Omental fat pad (tissue), 4 donors: ENCODE measurements at places on chromosomes 6 and 20.

- DNase-seq: no peak
Measured at GRCh38 chr6:82129797-82130196, 117.7 kb downstream of the IBTK start.

DNA sequence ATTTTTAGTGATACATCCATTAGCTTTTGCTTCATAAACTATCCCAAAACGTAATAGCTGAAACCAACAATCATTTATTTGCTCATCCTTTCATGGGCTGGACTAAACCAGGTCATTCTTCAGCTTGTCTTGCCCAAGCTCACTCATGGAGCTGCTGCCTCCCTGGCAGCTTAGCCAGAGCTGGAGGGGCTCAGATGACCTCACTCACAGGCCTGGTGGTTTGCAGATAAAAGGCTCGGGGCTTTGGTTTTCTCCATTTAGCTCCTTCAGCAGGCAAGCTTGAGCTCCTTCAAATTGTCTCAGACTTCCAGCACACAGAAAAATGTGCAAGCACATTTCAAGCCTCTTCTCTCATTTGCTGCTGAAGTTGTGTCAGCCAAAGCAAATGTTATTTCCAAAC lies 139.1 kb downstream of the BTBD3 start:
- no peak for DNase-seq

- DNase-seq: peak; percentile 30
Measured at GRCh38 chr6:137661601-137662000, 167.4 kb upstream of the OLIG3 start.

GRCh38 chr20:26205350-26205749 lies 508.7 kb upstream of the ZNF337 start:
- no peak for DNase-seq

DNA sequence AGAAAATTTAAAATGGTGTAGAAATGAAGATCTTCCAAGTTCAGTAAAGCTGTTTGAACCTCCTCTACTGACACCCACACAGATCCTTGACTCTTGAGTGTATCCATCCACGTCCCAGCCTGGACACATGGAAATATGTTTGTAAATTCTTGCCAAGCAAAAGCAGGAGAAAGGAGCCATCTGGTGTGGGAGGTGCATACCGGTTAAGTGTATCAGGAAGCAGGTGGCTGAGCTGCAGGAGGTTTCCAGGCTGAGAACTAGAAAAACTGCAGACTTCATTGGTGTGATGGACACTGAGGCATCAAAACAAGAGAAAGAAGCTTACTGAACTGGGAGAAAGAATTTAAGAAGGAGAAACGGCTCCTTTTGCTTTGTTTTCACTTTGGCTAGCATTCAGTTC lies 229.9 kb upstream of the GRIK2 start:
- DNase-seq: no peak

GRCh38 chr20:40617594-40617993 lies 71.4 kb downstream of the MAFB start:
- no peak for DNase-seq

GRCh38 chr6:42088101-42088591 lies 37.8 kb downstream of the TAF8 start:
- no peak for DNase-seq

DNA sequence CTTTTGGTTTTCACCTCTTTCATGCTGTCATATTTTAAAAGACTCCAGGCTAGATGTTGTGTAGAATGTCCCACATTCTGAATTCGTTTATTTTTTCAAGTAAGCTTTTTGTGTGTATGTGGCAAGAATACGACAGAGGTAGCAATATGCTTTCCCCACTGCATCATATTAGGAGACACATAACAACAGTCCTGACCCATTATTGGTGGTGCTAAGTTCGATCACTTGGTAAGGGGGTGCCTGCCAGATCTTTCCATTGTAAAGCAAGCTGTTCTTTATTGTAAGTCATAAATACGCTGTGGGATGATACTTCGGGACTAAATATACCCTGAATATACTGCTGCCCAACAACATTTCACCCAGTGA lies 588 bp upstream of the NCOA3 start:
- DNase-seq: no peak

- DNase-seq: no peak
Measured at GRCh38 chr6:125717120-125717731, 32.2 kb upstream of the HEY2 start.

DNA sequence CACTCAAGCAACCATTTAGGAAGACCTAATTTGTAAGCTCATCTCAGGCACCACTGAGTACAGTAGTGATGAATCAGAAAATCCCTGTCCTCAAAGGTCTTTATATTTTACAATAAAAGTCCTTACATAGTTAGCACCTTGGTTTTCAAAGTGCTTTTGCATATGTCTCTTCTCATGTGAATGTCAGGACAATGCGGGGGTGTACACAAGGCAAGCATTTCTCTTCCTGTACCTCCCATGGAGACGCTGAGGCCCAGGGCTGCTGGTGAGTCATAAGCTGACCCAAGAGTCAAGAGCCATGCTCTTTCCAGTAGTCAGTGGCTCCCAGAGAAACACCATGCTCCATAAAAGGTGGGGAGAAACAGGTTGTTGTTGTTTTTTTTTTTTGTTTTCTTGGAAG lies 174.0 kb downstream of the GJA10 start:
- DNase-seq: no peak

- no peak for DNase-seq
Measured at GRCh38 chr6:10309457-10310329, 105.2 kb downstream of the TFAP2A start.

DNA sequence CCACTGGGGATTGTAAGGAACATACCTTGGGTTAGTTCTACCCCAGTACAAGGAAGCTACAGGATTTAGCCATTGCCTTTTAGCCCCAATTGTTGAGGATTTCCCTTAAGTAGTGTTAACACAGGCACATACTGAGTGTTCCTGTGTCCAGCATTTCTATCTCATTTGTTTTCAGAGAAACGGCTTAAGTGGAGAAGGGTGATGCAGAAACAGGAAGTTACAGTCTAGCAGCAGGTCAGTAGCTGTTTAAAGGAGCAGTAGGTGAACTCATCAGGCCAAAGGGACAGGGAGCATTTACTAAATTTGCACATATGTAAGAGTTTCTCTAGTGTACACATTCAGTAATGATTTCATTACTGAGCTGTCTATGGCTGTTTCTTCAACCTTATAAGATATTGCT lies 644.2 kb upstream of the GJE1 start:
- DNase-seq: no peak

- no peak for DNase-seq
Measured at GRCh38 chr6:134903448-134903847, 46.5 kb downstream of the ALDH8A1 start.

- DNase-seq: no peak
Measured at GRCh38 chr6:89239338-89239737, 22.2 kb upstream of the GABRR1 start.

DNA sequence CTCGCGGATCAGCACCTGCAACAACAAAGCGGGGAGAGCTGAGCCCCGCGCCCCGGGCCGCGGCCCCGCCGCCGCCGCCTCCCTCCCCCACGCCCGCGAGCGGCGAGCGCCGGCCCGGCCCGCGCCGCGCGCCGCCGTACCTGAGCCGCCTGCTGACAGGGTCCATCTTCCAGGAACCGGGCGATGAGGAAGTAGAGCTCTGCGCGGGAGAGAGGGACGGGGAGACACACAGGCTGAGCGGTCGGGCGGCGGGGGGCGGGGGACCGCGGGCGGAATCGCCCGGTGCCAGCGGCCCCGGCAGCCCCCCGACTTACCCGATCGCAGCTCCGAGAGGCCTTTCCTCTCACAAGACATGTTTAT lies 359 bp downstream of the PHIP start:
- DNase-seq: no peak

GRCh38 chr20:35595456-35595855 lies 20.2 kb upstream of the SPAG4 start:
- DNase-seq: no peak

DNA sequence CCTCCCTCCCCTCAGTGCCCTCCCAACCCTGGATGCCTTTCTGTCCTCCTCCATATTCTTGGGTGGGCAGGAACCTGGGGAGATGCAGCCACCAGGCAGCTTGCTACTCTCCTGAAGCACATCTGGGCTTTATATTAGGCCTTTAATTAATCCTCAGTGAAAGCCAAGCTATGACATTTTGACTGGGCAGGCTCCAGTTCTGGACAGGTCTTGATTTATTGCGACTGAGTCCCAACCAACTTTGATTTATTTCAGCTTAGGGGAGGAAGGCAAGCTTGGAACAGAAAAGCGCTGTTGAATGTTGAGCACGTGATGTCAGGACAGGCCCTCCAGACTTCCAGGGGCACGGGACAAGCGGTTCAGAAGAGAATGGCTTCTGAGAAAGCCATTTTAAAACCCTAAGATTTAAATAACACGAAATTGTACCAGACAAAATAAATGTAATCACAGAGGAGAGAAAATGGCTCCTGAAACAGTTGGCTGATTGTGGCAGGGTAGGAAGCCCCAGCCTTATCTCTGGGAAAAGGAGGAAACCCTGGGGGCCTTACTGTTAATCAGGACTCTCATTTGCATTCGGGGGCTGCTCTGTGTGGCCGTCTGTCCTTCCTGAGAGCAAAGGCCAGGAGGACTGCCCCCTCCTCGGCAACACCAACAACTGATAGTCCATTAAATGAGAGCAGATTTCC lies 294.2 kb downstream of the FOXC1 start:
- no peak for DNase-seq

GRCh38 chr6:89483111-89483720 lies 50.3 kb downstream of the ANKRD6 start:
- DNase-seq: no peak

DNA sequence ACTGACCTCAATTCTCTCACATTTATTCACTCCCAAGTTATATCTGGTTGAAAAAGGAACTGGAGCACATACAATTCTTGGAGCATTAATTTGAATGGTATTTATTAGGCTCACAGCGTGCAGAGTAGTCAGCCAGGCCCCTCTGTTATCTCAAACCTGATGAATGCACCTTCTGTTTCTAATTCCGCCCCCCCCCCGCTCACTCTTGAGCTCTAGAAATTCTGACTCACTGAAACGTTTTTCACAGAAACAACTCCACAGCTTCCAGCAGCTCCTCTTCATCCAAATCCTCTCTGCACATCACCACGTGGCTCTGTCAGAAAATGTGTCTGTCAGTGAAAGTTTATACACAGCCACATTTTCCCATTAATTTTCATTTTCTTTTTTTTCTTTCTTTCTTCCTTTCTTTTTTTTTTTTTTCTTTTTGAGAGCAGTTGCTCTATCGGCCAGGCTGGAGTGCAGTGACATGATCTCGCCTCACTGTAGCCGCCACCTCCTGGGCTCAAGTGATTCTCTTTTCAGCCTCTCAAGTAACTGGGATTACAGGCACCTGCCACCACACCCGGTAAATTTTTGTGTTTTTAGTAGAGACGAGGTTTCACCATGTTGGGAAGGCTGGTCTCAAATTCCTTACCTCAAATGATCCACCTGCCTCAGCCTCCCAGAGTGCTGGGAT lies 109.4 kb downstream of the TBXT start:
- peak; percentile 50 for DNase-seq

DNA sequence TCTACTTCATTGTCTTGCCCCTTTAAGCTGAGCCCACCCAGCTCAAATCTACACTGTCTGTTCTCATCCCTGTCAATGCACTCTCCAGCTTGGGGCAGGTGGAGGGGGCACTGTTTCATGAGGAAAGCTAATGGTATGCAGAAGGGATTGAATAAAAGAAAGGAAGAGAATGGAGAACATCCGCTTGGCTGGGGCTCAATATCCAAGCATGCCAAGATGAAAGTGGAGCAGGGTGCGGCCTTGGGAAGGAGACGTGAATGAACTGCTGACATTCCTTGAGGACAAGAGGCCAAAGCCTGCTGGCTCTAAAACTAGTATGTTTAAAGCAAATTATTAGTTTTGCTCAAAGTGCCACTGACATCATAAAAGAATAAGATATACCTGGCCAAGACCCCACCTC lies 24.2 kb downstream of the AKAP12 start:
- no peak for DNase-seq
